ENCODE measurements at places on chromosomes 6 and 20.

DNA sequence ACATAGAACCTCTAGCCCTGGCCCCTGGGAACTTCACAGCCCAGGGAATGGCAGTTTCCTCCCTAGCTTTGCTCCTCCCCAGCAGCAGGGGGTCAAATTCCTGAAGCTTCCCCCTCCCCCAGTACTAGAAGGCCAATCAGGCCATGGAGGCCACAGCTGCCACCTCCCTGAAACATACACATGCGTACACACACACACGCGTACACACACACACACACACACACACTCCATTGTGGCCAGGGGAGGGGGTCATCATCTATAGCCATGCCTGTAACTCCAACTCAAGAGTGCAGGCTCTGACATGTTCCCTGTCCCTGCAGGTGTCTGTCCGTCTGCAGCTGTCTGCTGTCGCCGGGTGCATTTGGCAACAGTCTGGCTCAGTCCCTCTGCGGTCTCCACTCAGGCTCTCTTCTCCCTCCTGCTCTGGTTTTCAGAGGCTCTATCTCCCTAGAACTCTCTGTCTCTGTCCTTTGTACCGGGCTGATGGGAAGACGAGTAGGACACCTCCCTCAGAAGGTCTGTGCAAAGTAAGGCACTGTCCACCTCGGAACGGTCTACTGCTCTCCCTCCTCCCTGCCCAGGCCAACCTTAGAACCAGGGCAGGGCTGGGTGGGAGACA lies 1.4 kb downstream of the LRFN2 start:
- no peak for DNase-seq

DNA sequence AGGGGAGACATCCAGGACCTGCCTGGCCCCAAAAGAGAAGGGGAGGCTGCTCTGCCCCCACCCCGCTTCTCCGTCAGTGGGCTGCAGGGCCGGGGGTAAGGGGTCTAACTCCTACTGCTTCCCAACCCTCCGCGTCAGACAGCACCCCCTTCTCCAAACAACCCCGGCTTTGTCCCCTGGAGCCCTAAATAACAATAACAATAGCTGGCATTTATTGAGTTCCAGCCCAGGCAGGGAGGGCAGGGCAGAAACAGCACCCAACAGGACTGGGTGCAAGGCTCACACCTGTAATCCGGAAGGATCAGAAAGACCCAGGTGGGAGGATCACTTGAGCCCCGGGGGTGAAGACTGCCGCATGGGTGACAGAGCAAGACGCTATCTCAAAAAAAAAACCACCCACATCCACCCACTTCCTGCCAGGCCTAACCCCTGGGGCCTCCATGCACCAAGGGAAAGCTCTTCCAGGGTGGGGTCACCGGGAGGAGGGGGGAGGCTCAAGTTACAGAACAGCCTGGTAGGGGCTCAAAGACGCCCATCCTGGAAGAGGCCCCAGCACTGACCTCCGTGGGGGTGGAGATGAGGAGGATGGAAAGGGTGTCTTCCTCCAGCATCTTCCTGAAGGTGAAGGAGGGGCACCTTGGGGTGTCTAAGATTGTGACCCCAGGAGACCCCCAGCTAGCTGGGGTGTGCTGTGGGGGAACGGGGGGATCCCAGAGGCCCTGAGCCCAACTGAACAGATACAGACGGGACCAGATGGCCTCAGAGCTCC lies 1.3 kb upstream of the FNDC11 start:
- DNase-seq = no peak

GRCh38 chr6:155171747-155172449 lies 91.9 kb upstream of the CLDN20 start:
- DNase-seq = no peak

DNA sequence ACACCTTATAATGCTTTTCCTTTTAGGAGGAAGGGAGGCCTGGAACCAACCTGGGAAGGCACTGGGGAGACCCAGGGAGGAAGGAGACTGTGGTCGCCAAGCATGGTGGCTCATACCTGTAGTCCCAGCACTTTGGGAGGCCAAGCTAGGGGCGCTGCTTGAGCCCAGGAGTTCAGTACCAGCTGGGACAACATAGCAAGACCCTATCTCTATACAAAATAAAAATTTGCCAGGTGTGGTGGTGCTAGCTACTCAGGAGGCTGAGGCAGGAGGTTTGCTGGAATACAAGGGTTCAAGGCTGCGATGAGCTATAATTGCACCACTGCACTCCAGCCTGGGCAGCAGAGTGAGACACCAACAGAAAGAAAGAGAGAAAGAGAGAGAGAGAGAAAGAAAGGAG lies 36.2 kb downstream of the PPP1R14C start:
- DNase-seq = no peak

GRCh38 chr20:11502671-11503070 lies 415.0 kb upstream of the BTBD3 start:
- no peak for DNase-seq

DNA sequence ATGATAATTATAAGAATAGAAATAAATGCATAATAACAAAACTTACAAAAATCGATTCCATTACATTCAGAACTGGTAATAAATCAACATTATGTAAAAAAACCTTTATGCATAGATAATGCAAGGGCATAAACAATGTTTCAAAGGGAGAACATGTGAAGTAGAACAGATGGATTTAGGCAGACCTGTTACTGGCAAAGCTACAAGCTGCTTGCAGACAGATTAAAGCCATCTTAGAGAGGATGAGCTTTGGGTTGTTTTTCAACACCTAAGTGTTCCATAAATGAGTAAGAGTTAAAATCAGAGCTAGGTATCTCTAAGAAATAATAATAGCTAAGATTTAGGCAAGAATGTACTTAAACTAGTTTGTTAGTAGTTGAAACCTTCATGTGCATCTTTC lies 37.2 kb downstream of the SNAP25 start:
- DNase-seq = no peak

DNA sequence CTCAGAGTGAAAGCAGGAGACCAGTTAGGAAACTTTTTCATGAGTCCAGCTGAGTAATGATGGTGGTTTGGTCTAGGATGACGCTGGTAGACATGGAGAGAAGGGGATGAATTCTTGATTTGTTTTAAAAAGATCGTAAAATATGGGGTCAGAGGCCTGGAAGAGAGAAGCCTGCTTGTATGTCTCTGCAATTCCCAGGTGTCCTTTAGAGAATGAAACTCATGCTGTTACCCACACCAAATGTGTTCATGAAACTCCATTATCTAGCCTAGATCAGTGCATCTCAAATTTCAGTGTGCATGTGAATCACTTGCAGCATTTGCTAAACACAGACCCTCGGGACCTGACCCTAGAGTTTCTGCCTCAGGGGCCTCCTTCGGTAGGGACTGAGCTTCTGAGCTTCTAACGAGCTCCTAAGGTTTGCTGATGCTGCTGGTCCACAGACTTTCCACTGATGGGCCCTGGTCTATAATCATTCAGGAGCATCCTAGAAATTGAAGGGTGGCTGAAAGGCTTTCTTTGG lies 302.0 kb upstream of the PLCB4 start:
- DNase-seq = no peak

DNA sequence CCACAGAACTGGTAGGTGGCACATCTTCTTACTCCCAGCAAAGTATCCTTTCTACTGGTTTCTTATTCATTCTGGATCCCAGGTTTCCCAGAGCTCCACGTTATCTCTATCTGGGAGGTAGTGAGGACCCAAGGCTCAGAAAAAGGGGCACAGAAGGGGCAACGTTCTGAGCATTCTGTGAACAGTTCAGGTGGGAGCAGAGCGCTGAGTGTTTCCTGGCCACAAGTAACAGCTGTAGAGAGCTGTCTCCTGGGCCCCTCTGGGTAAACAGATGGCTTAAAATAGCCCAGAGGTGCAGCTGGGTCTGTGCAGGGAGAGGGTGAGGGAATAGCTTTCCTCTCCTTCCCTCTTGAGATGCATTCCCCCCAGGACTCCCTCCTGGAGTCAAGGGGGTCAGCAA lies 2.1 kb downstream of the APOBEC2 start:
- DNase-seq = no peak

GRCh38 chr6:97085772-97086171 lies 161.2 kb downstream of the KLHL32 start:
- DNase-seq = no peak

DNA sequence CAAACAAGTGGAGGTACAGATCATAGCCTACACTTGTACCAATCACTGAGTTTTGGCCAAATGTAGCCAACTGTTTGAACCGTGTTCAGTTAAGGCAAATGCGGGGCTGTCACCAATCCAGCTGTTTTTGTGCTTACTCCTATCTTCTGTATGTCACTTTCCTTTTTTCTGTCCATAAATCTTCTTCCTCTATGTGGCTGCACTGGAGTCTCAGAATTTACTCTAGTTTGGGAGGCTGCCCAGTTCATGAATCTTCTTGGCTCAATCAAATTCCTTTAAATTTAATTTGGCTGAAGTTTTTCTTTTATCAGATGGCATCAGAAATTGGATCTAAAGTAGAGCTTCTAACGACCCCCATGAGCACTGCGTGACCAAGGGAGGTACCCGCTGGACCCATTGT lies 11.7 kb upstream of the STX7 start:
- no peak for DNase-seq

GRCh38 chr20:17128206-17128605 lies 98.6 kb upstream of the PCSK2 start:
- DNase-seq = no peak

- no peak for DNase-seq
Measured at GRCh38 chr6:74467533-74468215, 738.2 kb downstream of the COL12A1 start.

DNA sequence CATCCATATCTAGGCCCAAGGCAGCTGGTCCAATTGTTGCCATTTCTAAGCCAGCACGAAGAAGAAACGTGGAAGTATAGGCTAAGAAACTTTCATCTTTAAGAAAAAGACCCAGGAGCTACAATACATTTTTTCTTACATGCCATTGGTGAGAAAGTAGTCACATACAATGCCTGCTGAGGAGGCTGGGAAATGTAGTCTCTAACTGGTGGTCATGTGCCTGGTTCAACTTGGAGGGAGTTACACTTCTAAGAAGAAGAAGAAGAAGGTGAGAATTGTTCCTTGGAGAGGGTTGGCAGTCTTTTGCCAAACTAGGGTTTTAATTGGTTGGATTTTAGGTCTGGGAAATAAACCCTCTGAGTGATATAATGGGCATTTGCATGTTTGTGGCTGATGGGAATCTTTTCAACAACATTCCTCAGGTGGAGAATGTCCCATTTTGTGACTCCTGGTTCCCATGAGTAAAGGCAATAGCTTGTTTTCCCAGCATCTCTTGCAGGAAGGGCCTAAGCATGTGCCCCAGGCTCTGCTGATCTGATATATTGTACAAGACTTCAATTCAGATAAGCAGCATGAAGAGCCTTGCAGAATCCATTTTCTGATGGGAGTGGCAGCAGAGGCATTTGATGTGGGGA lies 47.0 kb upstream of the PREP start:
- DNase-seq = no peak

GRCh38 chr6:24340998-24341938 lies 16.6 kb downstream of the DCDC2 start:
- DNase-seq = no peak

GRCh38 chr6:143498428-143498827 lies 13.1 kb downstream of the FUCA2 start:
- DNase-seq = no peak

DNA sequence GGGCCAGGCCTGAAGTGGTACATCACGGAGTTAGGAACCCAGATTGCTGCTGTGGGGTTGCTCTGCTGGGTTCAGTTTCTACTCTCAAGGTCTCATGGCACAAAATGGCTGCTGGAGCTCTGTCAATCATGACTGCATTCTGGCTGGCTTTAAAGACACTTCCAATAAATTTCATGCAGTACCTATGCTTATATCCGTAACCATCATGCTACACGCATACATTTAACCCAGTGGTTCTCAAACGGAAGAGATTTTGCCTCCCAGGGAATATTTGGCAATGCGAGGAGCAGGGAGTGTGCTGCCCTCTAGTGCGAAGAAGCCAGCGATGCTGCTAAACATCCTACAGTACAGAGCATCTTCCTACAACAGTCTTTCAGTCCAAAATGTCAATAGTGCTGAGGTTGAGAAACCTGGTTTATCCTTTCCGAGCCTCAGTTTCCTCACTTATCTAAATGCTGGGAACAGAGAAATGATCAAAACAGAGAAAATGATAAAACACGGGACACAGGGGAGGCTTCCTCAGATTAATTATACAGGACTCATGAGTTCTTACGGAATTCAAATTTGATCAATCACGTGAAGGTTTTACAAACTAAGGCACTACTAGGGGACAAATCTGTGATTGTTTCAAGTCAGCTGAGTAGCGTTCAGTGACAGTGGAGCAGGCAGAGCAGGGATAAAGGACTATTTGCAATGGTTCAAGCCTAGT lies 9.6 kb upstream of the SLC2A10 start:
- DNase-seq = no peak

DNA sequence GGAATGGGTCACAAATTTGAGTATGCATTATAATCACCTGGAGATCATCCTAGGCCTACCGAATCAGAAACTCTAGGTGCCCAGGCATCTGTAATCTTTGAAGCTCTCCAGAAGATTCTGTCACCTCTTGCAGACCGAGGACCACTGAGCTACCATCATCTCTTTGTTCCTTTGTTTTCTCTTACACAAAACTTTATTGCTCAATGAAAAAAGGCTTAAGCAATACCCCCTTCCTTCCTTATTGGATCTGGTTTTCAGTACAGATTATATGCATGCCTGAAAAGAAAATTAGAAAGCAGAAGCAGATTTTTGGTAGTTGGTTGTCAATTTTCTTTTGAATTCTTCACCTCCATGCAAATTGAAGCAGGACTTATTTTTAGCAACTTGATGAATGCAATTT lies 31.3 kb downstream of the STX11 start:
- no peak for DNase-seq

- DNase-seq = no peak
Measured at GRCh38 chr6:107442938-107443607, 16.3 kb downstream of the PDSS2 start.

DNA sequence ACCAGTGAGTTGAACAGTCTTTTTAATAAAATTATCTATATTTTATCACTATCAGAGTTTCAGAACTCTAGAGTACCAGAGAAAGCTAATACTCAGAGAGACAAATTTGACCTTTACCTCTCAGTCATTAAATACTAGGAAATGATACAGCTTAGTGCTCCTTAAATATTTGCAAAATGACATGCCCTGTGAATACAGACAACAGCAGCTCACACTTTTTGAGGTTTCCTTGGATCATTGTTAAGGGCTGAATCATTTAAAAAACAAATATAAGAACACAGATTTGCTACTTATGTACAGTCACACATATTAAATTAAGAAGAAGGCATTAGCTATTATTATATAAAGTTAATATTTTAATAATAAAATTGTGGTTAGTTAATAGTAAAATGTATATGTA lies 1158.7 kb upstream of the EYS start:
- DNase-seq = no peak

- no peak for DNase-seq
Measured at GRCh38 chr20:62761759-62762131, 34.5 kb upstream of the MRGBP start.

GRCh38 chr20:30284281-30284905 lies 973.1 kb upstream of the DEFB115 start:
- DNase-seq = no peak
